ENCODE measurements at places on chromosomes 4 and X. TPM values are rescaled to one million over a fixed set of nuclear protein-coding genes. Genes with fewer than 3 reads are reported as not detected.

DNA sequence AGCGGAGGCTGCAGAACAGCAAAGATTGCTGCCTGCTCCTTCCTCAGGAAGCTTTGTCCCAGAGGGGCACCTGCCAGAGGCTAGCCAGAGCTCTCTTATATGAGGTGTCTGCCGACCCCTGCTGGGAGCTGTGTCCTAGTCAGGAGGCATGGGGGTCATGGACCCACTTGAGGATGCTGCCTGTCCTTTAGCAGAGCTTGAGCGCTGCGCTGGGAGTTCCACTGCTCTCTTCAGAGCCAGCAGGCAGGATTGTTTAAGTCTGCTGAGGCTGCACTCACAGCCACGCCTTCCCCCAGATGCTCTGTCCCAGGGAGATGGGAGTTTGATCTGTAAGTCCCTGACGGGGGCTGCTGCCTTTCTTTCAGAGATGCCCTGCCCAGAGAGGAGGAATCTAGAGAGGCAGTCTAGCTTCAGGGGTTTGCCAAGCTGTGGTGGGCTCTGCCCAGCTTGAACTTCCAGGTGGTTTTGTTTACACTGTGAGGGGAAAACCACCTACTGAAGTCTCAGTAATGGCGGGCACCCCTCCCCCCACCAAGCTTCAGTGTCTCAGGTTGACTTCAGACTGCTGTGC is 10.9 kb downstream of the DCK start:
- no peak for DNase-seq

DNA sequence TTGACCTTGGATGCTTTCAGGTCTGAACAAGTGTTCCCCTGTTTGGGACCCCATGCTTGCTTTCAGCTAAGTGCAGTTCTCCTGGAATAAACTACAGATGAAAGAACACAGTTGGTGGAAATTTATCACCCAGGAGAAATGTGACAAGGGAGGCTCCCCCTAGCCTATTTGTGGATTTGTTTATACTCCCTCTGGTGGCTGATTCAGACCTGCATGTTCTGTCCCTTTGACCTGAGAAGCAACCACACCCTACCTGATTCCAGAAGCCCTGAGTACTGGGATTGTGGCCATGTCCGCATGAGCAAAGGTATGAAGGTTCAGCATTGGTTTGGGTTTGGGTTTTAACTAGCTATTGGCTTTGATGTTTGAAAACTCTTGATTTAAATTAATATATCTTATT is 440.9 kb downstream of the MID1IP1 start:
- DNase-seq, result no peak

GRCh38 chr4:42488554-42488953 is 91.3 kb downstream of the SHISA3 start:
- no peak for DNase-seq

- no peak for DNase-seq
Measured at GRCh38 chr4:174334628-174335027, 50.9 kb downstream of the CEP44 start.

DNA sequence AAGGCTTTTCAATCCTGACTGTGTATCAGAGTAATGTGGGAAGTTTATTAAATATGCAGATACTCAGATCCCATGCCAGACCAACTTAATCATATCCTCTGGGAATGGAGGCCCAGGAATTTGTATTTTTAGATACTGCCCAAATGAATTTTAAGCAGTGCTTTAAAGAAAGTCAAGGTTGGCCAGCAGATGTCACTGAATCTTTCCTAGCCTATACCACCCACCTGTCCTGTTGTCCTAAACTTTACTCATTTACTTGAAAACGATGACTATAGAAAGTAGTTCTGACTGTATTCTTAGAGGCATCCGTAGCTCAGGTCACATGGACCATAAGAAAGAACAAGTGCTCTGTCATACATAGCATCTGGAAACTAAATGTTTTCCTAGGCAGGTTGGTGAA is 79.9 kb downstream of the AMOT start:
- no peak for DNase-seq

DNA sequence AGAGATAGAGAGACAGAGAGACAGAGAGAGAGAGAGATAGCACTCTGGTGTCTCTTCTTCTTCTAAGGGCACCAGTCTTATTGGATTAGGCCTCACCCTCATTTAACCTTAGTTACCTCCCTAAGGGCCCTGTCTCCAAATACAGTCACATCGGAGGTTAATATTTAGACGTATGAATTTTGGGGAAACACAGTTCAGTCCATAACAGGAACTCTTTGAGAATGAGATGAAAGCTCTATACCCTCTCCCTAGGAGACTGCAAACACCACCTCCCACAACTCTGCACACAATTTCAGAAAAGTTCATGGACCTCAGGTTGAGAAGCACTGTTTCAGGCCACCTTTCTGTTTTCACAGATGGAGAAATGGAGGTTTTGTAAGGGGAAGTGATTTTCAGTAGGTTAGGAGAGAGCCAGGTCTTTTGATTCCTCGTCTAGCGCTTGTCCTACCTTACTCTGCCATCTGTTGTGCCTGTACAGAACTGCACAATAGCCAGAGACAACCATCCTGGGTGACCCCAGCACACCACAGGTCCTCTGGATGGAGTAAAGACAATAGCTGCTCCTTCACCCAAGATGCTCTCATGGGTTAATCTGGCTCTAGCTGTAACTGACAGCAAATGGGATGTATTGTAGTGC is 16.9 kb upstream of the LOC101059915 start:
- no peak for DNase-seq

GRCh38 chrX:86946569-86946968 is 571.0 kb upstream of the KLHL4 start:
- no peak for DNase-seq

DNA sequence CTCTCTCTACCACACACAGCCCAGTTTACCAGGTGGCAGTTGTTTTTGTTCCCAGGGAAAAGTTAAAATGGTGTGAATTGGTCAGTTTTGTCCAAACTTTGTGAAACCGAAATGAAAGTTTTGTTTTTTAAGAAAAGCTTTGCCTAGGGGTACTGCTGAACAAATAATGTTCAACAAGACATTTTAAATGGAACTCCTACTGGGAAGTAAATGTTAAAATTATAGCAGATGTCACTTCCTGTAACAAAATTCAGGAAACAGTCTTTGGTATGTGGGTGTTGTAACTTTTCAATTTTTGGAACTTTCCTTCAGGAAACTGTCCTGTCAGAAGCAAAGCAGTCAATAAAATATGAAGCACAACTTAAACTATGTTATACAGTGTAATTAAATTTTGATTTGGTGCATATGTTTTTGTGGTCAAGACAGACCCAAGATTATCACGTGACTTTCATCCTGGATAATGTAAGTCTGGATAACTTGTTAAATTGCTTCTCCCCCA is 79.5 kb downstream of the AFF1 start:
- no peak for DNase-seq

DNA sequence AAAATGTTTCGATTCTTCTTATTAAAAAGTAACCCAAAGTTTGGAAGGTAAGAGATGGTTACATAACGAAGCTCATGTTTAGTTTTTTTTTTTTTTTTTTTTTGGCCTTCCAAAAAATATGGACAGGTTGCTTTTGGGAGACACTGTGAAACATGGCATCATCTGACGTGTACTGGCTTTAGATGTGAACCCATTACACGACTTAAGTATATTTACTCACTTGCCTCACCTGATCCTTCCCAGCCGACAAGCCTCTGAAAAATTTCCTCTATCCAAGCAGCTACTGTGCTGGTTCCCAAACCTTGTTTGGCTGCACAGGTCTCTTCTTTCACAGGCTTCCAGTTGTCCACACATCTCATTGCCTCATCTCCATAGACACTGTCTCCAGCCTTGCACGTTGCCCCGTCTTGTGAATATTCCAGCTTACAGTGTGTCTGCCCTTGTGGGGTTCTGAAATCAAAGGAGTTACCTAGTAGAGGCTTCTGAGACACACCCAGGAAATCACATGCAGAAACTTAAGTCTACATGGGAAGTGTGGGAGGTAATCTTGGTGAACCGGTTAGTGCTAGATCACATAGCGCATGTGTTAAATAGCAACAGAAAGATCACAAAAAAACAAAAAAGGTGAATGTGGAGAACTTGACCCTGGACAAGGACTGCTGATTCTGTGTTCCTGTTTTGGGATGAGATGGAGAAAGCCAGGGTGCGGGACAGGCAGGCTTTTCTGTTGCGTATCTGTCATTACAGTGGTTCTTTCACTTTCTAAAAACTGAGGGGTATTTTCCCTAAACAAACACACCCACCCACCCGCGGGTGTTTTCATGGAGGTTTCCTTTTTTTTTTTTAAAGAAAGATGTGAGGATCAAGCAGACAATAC is 328.6 kb downstream of the ARHGAP10 start:
- DNase-seq, result no peak

DNA sequence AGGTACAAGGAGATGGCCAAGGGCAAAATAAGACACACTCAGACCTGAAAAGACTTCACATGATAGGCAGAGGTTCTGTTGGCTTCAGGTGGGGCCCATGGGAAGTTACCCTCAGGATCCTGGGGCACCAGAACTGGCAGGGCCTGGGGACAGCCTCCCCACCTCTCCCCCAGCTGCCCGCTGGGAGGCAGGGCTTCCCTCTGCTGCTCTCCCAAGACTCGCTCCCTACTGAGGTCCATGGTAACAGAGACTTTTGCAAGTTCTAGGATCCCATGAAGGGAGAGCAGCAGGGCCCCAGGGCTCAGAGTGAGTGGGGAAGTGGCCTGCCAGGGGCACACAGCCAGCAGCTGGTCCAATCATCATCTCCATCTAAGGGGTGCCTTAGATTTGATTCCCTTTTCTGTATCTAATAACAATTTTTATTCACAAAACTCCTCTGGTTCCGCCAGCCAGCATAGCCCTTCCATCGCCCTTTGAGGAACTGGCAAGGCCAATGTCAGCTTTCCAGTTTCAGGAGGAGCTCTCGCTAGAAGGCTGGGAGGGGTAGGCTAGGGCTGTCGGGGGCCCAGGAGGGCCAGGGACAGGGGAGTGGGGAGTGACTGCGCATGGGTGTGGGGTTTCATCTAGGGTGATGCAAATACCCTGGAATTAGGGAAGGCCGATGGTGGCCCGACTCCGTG is 78.2 kb downstream of the SLC2A9 start:
- DNase-seq, result no peak

DNA sequence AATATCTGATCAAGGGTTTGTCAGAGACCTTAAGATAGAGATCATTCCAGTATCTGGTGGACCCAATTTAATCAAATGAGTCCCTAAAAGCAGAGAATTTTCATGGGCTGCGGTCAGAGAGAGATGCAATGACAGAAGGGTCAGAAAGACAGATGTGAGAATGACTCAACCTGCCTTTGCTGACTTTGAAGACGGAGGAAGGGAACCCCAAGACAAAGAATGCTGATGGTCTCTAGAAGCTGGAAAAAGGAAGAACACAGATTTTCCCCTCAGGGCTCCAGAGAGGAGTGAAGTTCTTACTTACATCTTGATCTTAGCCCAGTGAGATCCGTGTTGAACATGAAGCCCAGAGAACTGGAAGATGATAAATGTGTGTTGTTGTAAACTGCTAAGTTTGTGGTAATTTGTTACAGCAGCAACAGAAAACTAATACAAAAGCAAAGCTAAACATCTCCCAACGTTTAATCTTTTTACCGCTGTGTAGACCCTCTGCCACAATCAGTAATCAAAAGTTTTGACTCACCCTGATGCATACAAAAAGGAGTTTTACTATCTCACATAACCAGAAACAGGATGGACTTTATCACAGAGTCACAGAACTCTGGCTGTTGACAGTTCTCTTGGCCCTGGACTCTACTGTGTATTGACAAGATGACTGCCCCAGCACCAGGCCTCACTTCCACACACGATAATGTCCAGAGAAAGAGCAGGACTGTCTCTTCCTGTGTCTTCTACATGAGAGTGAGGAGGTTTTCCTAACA is 70.2 kb upstream of the MAGEB2 start:
- no peak for DNase-seq

DNA sequence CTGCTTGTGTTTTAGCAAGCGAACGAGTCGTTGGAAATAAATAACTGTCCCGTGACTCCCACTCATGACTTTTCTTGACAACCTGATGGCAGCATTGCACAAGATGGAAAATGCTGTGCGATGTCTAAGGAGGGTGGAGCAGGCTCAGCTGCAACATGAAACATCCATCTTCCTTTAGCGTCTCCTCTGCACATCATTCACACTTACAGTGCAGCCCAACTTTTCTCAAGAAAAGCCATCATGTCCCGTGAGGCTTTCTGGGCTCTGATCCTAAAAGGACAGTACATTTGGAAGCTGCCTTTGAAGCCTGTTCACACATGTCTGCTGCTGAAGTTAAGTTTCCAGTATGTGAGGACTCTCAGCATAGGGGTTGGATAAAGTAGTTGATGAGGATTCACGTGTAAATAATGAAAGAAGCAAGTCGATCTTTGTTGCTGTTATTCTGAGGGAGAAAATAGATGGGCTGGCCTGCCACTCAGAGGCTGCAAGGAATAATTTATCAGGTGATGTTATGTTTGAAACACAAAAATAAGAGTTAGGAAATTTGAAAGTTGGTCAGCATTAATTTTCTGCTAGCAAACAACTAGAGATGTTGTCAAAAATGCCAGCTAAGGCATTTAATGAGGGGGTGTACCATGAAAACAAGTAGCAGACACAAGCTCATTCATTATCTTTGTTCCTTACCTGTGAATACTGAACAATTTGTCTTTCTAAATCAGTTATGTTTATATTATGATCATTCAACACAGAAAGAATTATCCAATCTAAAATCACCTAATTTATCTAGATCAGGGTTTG is 328.7 kb upstream of the ZFP42 start:
- DNase-seq, result no peak

DNA sequence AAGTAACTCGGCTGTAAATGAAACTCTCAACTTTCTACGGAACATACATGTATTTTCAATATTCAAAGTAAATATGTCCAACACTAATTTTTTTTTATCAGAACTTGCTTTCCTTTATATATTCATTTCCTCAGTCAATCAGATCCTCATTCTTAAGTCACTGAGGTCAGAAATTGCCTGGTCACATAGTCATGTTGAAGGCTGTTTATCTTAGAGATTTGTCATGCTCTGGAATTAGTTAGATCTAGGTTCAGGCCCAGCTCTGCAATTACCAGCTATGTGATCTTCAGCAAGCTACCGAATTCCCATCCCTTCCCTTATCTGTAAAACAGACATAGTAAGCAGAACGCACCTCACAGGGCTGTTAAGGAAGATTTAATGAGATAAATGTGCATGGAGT is 228.8 kb downstream of the SPCS3 start:
- no peak for DNase-seq

DNA sequence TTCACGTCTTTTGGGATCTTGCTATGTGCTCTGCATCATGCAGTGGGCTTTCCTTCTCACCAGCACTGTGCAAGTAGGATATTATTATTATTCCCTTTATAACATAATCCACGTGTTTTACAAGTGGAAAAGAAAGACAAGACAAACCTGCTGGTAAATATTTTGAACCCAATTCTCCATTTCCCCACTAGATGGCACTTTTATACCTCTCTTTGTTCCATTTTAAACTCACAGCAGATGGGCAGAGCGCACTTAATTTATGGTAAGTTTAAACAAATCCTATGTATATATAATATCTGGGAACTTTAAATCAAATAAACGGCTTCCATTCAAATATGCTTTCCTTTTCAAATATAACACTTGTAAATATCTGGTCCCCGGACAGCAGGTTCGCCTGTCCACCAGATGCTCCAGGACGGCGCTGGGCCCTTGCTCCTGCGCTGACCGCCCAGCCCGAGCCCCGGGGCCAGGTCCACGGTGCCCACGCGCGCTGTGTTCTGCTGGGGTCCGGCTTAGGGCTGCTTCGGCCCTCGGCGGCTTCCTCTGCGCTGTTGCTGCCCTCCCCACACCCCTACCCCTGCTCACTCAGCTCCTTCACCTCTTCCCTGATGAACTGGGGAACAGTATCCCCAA is 31.1 kb downstream of the F11 start:
- no peak for DNase-seq

COL4A5 gene
- polyA plus RNA-seq, result 9.6 TPM

AIFM1 gene
- 164 TPM for polyA plus RNA-seq

SLC30A9 gene
- polyA plus RNA-seq, result 10.3 TPM

SYTL5 gene
- polyA plus RNA-seq, result 0.08 TPM

PLXNB3 gene
- polyA plus RNA-seq, result 2.8 TPM

PAGE4 gene
- not detected for polyA plus RNA-seq

CENPVL1 gene
- polyA plus RNA-seq, result not detected

Data from heart left ventricle (tissue), 16 donors.